ENCODE measurements at places on chromosomes 7 and 10.
A peak's percentile ranks its signal among the peaks of the same experiment; 100 is the strongest.

DNA sequence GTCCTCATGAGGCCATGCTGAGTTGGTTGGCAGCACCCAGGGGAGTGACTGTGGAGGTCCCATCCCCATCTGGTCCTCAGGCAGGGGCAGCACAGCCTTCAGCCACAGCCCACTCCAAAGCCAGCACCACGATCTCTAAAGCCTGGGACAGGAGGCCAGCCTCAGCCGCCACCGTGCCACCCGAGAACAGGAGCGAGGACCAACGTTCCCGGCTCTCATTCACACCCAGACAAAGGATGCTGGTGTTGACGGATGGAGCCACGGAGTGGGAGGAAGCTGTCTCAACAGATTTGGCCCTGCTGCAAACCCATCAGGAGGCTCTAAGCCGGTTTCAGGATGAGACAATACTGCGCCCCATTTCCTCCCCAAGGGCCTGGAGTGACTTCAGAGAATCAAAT lies 42.7 kb upstream of the PPP2R2D start:
- DNase-seq = no peak

GRCh38 chr10:46016190-46016589 lies 14.2 kb downstream of the NCOA4 start:
- DNase-seq = no peak

DNA sequence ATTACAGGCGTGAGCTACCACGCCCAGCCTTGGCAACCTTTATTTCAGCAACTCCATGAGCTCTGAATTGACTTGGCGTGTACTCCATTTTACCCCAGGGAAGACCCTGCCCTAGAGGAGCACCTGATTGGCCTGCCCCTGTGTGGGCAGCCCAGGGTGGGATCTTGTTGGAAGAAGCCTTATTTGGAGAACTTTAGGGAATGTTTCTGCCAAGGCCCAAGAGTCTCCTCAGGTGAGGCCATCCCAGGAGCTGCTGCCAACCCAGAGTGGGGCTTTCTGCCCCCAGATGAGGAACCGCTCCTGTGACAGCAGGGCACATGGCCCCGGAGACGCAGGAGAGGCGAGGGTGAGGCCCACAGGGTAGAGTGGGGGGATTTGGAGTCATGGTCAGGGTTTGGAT lies 42.0 kb downstream of the VWA2 start:
- no peak for DNase-seq

- peak; percentile 2 for DNase-seq
Measured at GRCh38 chr10:47243791-47244190, 56.2 kb upstream of the GDF10 start.

- DNase-seq = no peak
Measured at GRCh38 chr7:151624246-151624928, 104.7 kb upstream of the RHEB start.

GRCh38 chr7:1999278-1999984 lies 233.3 kb downstream of the MAD1L1 start:
- no peak for DNase-seq
